ENCODE measurements at places on chromosomes 16 and 17.

DNA sequence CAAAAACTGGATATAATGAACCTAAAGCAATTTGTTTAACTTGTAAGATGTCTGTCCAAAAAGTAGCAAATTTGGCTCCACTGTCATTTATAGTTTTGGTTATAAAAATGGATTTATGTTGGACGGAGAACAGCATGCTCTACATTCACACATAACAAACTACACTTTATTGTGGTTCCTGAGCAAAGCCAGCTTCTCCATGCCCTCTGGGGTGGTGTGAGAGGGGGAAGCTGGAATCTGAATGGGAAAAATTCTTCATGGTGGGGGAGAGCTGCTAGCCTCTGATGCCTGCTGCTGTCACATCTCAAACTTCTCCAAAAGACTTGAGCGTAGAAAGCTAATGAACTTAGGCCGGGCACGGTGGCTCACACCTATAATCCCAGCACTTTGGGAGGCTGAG lies 9.8 kb upstream of the METTL9 start:
- DNase-seq: no peak

DNA sequence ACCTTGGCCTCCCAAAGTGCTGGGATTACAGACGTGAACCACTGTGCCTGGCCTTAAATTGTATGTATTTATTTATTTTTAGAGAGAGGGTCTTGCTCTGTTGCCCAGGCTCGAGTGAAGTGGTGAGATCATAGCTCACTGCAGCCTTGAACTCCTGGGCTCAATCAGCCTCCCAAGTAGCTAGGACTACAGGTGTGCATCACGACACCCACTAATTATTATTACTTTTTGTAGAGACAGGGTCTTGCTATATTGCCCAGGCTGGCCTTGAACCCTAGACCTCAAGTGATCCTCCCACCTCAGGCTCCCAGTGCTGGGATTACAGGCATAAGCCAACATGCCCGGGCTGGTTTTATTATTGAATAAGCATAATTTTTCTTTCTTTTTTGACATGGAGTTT lies 4.1 kb upstream of the NFATC2IP start:
- no peak for DNase-seq

DNA sequence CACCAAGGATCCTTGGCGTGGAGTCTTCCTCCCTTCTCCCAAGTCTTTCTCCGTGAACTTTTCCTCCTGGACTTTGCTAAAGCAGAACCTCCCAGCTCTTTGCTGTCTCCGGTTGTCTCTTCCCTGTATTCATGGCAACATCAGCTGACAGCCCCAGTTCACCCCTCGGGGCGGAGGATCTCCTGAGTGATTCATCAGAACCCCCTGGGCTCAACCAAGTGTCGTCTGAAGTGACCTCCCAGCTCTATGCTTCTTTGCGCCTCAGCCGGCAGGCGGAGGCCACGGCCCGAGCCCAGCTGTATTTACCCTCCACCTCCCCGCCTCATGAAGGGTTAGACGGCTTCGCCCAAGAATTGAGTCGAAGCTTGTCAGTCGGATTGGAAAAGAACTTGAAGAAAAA lies 943 bp downstream of the CNTROB start:
- DNase-seq: peak; percentile 30

DNA sequence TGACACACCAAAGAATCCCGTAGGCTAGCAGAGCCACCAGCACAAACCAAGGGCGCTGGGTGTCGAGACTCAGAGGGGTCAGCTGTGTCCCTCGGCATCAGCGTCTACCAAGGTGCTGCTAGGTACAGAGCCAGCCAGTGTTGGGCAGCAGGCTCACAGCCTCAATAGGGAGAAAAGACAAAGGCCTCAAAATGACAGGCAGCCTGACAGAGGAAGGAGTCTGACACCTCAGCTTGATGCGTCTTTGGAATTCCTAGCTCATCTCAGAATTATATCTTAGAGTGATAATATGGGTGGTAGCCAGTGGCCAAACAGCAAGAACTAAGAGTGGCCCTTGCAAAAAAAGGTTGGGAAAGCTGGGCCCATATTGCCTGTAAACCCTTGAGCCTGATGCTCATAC lies 45.9 kb downstream of the HS3ST3B1 start:
- no peak for DNase-seq
